ENCODE measurements at places on chromosomes 3 and 15. TPM values are rescaled to one million over a fixed set of nuclear protein-coding genes. Genes with fewer than 3 reads are reported as not detected.

The GATM gene
- total RNA-seq, result 8.8 TPM

DNA sequence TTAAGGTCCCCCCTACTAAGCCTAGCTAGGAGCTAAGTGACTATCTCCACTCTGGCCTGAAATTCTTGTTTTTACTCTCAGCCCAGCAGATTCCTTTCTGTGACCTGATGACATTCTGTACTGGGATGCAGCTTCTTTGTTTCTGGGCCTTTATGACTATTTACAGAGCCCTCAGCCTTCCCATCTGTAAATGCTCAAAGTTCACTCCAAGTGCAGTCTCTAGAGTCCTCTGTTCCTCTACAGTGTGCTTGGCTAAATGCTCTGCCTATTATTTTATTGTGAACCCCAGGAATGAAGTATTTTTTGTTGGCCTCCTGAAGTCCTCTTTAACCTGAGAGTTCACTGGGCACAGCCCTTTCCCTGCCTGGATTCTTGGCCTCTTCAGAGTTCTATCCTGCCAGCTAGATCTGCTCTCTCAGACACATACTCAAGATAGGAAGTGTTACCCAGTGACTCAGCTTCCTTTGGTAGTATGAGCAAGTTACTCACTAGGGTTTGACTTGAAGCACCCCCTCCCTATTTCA lies 278.1 kb upstream of the P2RY1 start:
- H3K36me3 ChIP-seq, result no peaks in the 10 kb centered on the region
- no peaks in the 10 kb centered on the region for H3K4me1 ChIP-seq
- no peak for DNase-seq
- H3K4me3 ChIP-seq, result no peak overlapping the region

DNA sequence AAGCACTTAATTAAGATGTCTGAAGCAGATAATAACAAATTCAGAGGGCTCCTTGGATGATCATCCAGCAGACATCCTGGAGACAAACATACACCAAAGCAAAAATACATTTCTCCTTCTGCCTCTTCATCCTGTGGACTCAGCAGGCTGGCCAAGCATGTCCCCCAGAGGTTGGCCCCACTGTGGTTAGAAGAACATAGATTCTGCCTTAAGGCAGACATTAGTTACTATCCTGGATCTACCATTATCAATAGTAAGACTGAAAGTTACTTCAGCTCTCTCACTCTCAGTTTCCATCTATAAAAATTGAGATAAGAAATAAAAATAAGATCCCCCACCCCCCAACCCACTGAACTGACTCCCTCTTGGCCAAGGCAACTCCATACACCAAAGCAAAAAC lies 28.6 kb upstream of the TGFBR2 start:
- H3K4me1 ChIP-seq, result no peaks in the 10 kb centered on the region
- no peak overlapping the region for H3K4me3 ChIP-seq

The EFCAB12 gene
- total RNA-seq, result 1.0 TPM

DNA sequence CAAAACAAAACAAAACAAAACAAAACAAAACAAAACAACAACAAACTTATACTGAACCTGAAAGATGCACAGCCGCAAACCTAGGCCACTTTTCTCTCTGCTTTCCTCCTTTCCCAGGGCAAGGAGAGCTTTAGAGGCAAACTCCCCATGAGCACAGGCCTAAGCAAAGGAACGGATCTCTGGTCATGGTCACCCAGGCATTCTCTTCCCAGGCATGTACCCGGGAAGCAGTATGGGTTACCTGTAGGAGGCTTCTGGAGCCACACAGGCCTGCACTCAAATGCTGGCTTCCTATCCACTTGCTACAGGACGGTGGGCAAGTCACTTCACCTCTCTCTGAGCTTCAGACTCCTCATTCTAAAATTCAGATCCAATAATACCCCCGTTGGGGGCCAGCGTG lies 171.8 kb downstream of the SMAD6 start:
- no peaks in the 10 kb centered on the region for H3K4me1 ChIP-seq
- no peak overlapping the region for H3K27ac ChIP-seq
- no peaks in the 10 kb centered on the region for H3K36me3 ChIP-seq
- no peaks in the 10 kb centered on the region for H3K27me3 ChIP-seq

DNA sequence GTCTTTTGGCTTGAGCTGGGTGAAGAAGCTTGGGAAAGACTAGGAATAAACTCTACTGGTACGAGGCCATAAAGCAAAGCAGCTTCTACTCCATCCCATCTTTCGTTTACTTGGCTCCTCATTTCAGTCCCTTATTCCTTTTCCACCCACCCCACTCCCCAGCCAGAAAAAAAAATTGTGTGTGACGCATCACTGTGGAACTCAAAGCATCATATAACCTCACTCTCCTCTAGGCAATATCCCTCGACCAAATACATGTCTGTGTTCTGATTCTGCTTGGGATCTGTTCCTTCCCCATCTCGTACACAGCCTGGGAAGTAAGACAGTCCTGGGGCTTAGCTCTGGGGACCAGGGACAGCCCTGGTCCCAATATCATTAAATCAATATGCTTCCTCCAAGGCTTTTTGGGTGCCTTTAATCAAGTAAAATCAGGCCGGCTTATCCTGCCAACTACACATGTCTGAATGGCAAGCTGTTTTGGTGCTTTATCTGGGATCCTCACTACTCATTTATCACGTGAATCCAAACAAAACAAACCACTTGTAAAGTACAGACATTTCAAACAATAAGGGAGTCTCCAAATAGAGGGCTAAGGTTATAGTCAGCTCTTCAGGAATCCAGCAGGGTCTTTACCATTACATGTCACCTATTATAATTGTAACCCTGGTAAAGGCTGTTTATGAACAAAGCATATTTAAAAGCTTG lies 74.9 kb upstream of the ZBED2 start:
- H3K4me3 ChIP-seq, result no peak overlapping the region
- H3K27ac ChIP-seq, result no peak overlapping the region
- H3K27me3 ChIP-seq, result no peaks in the 10 kb centered on the region
- no peak for DNase-seq
- no peaks in the 10 kb centered on the region for H3K4me1 ChIP-seq
- no peaks in the 10 kb centered on the region for H3K36me3 ChIP-seq

The ITGB5 gene
- 80.1 TPM for total RNA-seq

- no peaks in the 10 kb centered on the region for H3K27me3 ChIP-seq
- H3K4me3 ChIP-seq, result no peak overlapping the region
- H3K4me1 ChIP-seq, result no peaks in the 10 kb centered on the region
- no peaks in the 10 kb centered on the region for H3K36me3 ChIP-seq
These were observed 244.9 kb upstream of the CBLB start for GRCh38 chr3:106113747-106114146.

DNA sequence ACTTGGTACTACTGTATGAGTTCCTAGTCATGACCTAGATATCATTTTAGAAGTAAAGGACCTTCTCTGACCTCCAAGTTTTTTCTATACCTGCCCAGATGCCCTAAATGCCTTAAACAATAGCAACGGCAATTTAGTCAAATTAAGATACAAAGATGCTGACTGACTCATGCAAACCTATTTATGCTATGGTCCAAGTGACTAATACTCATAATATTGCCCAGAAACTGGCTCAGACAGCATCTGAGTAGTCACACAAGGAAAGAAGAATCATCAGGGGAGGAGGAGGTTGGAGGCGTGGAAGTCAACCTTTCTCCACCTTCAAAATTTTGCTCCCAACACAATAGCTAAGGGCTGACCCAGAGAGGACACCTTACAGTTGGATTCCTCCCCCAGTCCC lies 6.8 kb downstream of the FYCO1 start:
- H3K27ac ChIP-seq, result peak overlapping the region; percentile 81
- no peak for DNase-seq
- H3K4me3 ChIP-seq, result no peak overlapping the region
- H3K36me3 ChIP-seq, result no peaks in the 10 kb centered on the region

Data from breast epithelium (tissue), 4 donors.